ENCODE measurements at places on chromosomes 1 and 21.

GRCh38 chr1:152335399-152335798 lies 10.4 kb upstream of the FLG start:
- DNase-seq, result no peak

DNA sequence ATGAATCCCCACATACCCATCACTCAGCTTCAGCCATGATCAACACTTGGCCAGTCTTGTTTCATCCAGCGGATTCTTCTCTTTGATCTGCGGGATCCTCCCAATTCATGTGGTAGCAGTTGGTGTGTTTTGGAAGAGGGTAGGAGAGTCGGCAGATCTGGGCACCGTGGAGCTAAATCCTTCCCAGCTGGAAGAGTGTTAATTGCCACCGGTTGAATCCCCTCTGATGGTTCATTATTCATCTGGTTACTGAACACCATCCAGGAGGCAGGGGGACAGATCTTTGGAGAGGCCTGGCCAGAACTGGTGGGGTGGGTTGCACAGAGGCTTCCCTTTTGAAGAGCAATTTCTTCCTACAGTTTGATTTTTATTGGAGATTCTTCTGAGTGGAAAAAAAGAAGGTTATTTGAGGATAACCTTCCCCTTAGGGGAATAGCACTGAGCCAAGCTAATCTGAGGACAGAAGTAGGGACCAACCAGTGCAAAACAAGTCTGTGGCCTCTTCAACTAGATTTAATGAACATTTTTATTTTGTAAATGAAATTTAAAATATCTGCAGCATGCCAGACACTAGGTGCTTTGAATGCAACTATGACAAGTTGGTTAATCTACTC lies 8.1 kb downstream of the NFASC start:
- no peak for DNase-seq

DNA sequence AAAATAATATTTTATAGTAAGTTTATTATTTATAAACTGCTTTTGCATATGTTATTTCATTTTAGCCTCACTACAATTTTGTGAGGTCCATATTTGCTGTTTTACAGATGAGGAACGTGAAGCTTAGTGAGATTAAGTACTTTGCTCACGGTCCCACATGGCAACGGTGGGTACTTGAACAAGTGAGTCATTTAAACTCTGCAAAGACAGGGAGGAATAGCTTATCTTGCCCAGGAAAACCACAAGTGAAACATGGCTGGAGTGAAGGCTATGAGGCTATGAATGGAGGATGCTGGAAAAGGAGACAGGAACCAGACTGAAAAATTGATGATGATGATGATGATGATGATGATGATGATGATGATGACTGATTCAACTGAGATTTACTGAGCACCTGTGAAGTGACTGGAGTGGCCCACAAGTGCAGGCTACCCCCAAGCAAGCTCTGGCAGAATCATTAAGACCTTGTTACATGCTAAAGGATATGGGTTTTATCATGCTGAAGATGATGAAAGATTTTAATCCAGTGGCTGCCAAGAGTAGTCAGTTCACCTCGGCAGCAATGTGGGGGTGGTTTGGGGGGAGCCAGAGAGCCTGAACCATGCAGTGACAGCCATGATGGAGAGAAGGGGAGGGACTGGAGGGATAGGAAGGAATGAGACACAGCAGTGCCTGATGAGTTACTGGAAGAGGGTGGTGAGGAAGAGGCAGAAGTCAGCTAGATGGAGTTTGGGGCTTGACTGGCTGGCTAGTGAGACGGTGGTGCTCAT lies 1.4 kb upstream of the ABCA4 start:
- DNase-seq, result no peak

DNA sequence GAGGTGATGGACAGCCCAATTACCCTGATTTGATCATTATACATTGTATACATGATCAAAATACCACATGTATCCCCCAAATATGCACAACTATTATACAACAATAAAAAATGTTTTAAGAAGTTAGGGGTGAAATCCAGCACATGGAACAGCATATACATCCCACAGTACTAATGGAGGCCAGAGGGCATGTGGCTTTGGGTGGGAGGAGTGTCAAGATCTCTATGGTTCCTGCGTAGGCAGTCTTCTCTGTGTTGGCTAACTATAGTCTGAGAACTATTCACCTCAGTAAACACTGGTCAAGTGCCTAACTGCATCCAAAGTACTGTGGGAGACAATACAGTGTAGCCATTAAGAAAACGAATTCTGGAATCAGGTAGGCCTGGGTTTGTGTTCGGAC lies 74.1 kb downstream of the GADD45A start:
- DNase-seq, result no peak

- peak; percentile 78 for DNase-seq
Measured at GRCh38 chr1:3668585-3669300, 16.4 kb downstream of the TP73 start.

DNA sequence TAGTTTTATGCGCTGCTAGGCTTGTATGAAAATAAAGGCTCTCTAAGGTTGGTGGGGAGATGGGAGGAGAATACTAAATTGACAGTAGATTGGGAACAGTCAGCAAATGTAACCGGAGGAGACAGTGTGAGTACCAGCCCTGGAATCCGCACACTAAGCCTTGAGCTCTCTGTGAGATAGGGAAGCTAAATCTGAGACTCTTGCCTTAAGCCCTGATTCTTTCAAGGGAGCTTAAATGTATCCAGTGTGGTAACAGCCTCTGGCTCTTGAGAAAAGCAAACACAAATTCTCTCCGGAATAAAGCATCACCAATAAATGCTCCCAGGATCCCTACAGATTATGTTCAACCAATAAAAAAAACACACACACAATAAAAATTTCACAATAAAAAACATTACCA lies 33.0 kb upstream of the PDPN start:
- no peak for DNase-seq

- no peak for DNase-seq
Measured at GRCh38 chr1:159429074-159429861, 2.7 kb upstream of the OR10J4 start.

GRCh38 chr1:194014014-194014413 lies 827.6 kb upstream of the B3GALT2 start:
- DNase-seq, result no peak

- no peak for DNase-seq
Measured at GRCh38 chr1:193574913-193575312, 388.5 kb upstream of the B3GALT2 start.

DNA sequence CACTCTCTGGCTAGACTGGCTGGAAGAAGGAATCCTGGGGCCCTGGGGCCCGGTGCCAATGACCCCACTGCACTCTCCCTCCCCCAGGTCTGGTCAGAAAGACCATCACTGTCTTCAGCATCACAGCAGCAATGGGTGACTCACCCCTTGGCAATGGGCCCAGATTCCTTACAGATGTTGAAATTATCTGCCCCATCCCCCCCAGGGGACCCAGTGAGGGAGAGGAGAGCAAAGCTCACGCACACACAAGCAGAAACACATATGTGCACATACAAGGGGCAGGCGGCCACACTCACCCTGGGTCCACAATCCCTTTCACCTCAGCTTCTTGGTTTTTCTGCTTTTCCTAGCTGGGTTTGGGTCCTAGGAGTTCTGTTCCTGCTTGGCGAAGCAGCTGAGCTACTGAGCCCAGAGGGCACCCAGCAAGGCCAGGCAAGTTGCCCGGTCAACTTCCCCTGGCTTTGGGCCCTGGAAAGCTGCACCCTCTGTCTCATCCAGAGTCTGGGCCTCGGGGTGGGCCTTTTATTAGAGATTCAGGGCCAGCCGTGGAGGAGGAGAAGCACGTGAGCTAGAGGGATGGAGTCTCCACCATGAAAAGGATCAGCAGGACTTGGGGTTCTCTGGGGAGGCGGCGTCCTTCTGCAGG lies 2.6 kb downstream of the COL16A1 start:
- no peak for DNase-seq

- DNase-seq, result no peak
Measured at GRCh38 chr1:3431266-3431665, 23.2 kb upstream of the ARHGEF16 start.

- DNase-seq, result no peak
Measured at GRCh38 chr1:172241540-172241939, 178.9 kb upstream of the C1orf105 start.

GRCh38 chr1:180502361-180503279 lies at the start of gene ACBD6:
Gene ACBD6, minus strand, starts transcription at chr1:180502577. Its CDS starts 311 bp downstream, at chr1:180502266.
- peak; percentile 98 for DNase-seq

DNA sequence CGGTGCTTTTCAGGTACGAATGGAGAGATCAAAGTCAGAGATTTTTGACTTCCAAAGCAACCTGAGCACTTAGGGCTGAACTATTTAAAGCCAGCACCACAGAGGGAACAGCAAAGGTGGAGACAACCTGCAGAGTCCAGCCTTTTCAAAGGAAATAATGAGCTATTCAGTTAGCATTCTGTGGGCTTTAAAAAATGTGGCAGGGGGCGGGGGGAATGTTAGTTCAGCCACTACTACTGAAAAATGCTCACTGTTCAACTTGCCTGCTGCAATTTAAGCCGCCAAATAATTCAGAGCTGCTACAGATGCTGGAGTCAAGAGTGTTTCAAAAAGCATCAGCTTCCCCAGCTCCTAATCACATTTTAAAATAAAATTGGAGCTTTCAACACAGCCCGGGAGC lies 473.3 kb upstream of the PLXNA2 start:
- DNase-seq, result no peak

DNA sequence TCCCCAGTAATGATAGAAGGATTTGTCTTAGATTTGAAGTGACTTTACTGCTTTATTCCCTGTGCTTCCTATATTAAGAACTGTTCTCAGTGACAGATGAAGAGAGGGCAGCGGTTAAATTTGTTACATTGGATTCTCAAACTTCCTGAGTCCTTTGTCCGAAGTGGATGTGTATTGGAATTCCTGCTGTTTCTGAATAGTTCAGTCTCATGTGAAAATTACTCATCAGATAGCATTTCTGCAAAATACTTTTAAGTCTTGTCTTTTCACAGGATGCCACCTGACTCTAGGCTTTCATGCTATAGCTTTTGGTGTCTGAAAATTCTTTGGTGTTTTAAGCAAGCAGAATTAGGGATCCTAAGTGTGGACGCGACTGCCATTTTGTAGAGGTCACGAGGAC lies 83.6 kb downstream of the PRDM2 start:
- DNase-seq, result no peak

DNA sequence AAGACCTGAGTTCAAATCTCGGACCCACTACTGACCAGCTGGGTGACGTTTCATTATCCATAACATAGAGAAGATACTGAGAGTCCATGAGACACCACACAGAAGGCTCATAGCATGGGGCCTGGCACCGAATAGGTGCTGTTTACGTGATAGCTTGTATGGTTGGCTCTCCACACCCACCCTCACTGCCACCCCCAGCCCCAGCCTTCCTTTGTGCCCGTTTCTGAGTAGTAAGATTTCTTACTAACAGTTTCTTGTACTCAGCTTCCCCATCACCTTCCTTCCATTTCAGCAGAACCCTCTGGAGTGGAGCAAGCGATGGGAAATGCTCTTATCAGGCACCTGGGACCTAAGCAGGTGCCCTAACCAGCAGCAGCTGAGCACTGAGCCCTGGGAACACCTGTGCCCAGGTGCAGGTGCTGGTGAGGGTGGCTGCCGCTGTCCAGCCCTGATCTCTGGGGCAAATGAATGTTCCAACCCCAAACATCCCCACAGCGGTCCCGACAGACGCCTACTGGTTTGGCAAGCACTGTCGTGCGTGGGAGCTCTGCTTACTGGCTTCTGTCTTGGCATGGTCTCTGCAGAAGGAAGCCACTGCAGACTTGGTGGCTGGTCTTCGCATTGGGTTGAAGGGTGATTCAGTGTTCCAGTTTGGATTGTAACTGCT lies 225.4 kb downstream of the CAMTA1 start:
- DNase-seq, result no peak

DNA sequence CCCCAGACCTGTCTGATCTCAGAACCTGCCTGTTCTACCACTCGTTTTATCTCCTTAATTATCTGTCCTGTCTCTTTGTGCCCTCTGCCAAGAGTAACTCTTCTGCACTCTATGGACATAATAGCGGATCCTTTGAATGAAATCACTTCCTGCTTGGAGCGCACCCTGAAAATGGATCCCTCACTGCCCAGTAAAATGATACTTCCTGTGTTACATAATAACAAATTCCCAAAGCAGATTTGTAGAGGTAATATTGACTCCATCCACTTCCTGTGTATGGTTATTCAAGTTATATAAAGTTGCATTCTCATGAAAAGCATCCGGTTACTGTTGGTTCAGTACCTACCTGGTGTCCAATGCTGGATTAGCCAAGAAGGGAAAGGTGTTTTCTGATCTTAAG lies 246.0 kb downstream of the TRABD2B start:
- no peak for DNase-seq

DNA sequence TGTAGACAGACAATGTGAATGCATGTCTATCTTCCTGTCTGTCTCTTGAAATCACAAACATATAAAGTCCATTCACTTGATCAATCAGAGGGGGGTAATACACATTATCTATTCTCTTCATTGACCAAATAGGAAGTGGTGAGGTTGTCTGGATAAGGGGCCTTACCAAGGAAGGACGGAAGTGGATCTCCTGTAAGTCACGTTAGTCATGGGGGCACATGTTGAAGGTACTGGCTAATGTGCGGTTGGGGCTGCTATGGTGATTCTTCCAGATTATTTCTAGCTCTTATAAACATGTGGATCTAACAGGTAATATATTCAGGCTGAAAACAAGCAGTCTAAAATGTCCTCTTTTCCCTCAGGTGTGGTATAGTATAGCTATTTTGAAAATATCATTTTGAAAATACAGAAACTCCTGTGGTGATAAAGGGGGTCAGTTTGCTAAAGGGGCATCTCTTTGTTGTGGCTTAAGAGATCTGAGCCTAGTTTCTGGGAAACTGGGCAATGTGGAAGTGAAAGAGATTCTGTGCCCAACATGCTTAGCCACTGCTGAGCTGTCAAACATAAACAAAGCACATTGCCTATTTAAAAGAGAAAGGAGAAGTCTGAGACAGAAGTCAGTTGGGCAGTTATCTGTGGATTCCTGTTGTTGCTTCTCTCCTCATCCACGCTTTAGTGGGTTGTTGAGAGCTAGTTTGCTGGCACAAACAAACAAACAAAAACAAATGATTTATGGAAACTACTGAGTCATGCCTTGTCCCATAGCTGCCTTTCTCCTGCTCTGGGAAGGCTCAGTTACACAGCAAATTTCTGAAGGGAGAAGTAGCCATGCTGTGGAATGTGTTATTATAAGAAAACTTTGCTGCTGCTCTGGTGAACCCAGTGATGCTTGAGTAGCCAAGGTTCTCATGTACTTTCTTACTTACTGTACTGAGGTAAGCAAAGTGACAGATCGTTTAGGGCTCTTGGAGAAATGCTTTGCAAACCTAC lies 166.9 kb downstream of the HLX start:
- DNase-seq, result no peak

DNA sequence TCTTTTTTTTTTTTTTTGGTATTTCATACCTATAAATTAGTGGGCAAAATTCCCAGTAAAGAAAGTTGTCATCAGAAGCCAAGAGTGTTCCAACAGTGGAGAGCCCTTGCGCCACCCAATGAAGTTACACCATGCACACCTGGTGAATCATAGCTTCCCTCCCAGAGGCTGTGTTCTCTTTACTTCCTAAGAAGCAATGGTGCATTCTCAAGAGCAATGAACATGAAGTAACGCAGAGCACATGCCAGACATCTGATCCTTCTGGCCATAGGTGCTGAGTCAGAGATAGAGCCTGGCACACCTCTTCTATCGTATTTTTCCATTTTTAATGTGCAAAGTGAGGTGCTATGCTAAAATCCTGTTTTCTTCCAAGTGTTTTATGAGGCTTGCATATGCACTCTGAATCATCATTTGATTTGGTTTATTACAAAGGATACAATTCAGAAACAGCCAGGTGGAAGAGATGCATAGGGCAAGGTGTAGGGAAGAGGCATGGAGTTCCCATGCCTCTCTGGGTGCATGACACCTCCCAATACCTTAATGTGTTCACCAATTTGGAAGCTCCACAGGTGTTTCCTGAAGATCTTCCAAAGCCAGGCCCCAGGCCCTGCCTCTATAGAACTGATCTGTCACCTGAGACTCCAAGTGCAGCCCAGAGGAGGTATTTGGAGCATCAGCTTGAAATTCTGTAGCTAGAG lies 408.0 kb downstream of the SIPA1L2 start:
- no peak for DNase-seq
